ENCODE measurements at places on chromosomes 11 and 22.
A peak's percentile ranks its signal among the peaks of the same experiment; 100 is the strongest.

GRCh38 chr22:29679316-29679715 lies 40.5 kb upstream of the CABP7 start:
- no peak for DNase-seq

GRCh38 chr11:117600234-117600783 lies 196.7 kb downstream of the DSCAML1 start:
- DNase-seq: peak; percentile 23

DNA sequence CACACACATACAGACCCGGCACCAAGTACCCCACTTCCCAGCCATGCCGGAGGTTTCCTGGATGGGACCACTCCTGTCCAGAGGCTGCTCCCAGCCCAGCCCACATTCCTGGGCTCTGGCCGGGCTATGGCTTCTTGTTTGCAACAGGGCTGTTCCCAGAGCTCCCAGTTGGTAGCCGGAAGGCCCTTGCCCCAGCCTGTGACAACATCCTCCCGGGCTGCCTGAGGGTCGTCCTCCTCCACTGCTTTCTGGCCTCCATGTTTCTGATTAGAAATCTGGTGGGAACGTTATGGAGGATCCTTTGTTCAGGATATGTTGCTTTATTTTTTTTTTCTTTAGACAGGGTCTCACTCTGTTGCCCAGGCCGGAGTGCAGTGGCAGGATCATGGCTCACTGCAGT lies 952 bp upstream of the CYP2D6 start:
- DNase-seq: no peak

DNA sequence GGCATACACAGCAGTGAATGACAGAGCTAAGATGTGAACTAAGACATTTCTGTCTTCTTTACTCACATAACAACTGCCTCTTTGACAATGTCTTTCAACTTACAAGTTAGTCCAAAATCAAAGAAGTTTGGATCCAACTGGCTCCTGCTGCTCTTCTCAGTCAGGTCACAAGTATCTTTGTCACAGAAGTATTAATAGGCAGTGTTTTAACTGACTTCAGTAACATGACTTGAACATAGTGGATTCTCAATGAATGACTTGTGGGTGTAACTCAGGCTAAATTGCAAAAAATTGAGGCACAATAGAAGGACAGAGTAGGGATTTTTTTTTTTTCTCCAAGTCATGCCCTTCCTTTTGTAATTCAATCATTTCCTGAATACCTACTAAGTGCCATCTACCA lies 22.6 kb downstream of the DBX1 start:
- DNase-seq: no peak

- peak; percentile 39 for DNase-seq
These were observed 2.0 kb downstream of the CTNND1 start for GRCh38 chr11:57763568-57763967.

- no peak for DNase-seq
These were observed 195.5 kb downstream of the EFCAB6 start for GRCh38 chr22:43616645-43617044.
